Adrenal gland (tissue), 19 donors: ENCODE measurements at places on chromosomes 5 and 9.

GRCh38 chr5:141832131-141832530 is 46.1 kb downstream of the PCDH1 start:
- DNase-seq, result no peak

DNA sequence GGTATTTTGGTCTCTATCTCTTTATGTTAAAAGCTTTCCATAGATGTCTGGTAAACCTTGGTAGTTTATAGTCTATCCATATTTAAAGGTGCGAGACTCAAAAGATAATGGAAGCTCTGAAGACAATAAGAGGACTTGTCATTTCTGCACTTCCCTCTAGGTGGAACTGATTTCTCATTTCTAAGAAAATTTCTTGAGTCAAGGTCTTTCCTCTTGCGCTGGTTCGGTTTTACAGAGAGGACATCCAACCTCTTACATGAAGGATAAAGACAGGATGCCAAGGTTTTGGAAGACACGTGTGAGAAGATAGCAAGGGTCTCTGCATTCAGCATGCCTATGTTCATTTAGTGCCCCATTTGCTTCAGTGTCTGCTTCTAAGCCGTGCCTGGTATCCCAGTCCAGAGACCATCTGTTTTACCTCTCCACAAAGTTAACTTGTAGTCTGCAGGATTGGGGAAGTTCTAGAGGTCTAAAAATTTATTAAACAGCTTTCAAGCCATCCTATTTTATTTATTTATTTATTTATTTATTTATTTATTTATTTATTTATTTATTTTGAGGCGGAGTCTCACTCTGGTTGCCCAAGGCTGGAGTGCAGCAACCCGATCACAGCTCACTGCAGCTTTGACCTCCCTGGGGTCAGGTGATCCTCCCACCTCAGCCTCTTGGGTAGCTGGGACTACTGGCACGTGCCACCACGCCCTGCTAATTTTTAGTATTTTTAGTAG is 41.6 kb downstream of the KIAA1191 start:
- DNase-seq, result no peak

GRCh38 chr9:79925326-79925725 is 353.6 kb downstream of the TLE4 start:
- no peak for DNase-seq

- DNase-seq, result no peak
These were observed 556.9 kb downstream of the PTPRD start for GRCh38 chr9:10055886-10056395.

DNA sequence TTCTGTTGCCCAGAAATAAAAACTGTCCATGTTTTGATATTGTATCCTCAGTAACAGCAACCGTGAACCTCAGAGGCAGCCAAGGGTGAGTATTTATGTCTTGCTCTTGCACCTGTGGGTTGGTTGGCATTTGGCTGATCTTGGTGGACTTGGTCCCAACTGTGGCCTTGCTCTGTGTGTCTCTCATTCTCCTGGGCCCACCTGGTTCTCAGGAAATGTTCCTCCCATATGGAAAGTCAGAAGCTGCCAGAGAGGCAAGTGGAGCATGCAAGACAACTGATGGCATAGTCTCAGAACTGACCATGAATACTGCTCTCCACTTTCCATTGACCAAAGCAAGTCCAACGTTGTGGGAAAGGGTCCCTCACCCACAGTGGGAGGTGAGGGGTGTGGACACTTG is 13.6 kb upstream of the NINJ1 start:
- no peak for DNase-seq
